ENCODE measurements at places on chromosomes 2 and 18.

DNA sequence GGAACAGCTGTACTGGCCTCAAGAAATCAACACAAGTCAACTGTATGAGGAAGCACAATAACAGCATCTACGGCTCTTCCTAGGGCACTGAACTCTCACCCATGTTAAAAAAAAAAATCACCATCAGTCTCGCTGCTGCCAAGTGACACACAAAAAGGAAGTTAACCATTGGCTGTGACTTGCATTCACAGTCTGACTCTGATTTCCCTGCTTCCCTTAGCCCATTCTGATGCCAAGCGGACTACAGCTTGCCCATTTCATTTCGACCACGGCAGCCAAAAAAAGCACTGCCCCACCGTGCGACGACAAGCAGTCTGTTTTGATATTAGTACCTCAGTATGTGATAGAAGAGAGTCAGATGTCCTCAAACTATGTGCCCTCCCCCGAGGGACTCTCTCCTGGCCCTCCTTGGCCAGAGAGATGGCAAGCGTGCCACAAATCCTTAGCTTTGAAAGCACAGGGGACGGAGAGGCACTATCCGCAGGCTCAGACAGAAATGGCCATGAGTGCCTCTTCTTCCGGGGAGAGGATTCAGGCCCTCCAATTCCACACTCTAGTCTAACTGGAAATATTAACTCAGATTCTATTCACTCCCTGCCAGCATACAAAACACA lies 250.0 kb downstream of the TCF4 start:
- peak; percentile 71 for DNase-seq

DNA sequence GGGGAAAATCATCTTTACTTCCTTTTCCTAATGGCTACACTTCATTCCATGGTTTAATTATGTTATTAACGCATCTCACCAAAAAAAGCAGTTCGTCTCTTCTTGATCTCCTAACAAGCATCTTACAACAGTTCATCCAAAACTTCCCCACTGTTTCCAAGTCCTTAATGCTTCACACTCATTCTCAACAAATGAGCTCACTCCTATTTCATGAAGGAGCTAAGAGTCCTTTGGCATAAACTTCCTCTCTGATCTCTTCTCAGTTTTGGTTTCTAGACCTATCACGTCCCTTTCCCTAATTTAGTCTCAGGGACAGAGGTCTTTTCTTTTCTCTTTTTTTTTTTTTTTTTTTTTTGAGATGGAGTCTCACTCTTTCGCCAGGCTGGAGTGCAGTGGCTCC lies 205.9 kb upstream of the SLC39A10 start:
- DNase-seq = no peak

DNA sequence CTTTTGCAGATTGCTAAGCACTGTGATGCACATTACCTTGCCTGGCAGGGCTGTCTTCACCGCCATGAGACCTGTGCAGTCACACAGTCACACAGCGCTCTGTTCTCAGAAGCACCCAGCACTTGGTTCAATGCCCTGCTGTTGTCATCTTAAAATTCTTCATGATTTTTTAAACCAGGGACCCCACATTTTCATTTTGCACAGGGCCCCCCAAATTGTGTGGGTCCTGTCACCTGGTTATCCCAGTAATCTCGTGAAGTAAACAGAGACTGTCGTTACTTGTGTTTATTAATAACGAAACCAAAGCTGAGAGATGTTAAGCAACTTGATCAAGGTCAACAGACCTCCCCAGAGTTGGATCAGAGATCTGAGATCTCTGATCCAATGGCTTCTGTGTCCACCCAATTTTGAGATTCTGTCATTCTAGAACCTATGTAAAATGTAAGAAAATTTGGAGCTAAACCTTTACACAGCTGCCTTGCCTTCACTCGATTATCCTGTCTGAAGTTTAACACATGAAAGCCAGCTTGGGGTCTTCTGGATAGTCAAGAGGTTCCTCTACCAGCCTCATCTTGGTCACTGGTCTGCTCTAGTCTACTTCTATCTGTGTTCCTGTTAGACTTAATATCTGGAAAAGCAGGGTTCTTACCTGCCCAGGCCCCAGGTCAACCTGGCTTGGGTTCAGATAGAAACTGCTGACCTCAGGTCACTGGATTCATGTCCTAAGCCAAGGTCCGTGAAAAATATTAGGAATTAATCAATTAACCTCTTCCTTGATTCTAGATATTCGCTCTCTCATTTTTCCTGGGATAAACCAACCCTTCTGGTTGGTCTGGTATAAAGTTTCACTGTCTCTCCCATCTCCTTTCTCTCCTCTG lies 13.7 kb upstream of the TTC39C start:
- DNase-seq = no peak

DNA sequence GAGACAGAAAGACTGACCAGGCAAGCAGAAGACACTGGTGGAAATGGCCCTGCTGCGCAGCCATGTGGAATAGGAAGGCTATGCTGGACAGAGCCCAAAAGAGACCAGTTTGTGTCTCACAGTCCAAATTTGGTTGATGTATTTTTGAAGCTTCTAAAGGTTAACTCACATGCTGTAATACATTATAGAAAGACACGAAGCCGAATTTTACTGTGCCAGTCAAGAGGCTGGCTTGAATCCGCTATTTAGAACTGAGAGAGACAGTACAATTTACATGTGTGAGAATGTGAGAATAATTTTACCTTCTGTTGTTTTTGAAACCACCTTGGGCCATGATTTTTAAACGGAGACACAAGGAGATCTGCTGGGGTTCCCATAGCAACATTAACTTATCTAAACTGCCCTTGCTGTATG lies 113.6 kb downstream of the METTL8 start:
- DNase-seq = no peak

DNA sequence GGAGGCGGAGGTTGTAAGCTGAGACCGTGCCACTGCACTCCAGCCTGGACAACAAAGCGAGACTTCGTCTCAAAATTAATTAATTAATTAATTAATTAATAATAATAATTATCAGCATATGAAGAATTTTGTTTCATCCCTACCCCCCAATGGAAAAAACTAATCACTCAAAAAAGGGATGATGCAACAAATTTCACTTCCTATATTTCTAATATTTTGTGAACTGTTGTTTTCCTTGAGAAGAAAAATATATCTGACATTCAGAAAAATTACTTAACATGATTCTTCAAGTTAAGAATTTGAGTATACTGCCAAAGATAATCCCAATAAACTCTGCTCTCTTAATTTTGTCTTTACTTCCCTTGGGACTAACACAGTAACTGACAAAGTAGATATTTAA lies 28.1 kb downstream of the EXOC6B start:
- DNase-seq = no peak

GRCh38 chr2:47008381-47009252 lies 93.0 kb upstream of the MCFD2 start:
- DNase-seq = no peak

DNA sequence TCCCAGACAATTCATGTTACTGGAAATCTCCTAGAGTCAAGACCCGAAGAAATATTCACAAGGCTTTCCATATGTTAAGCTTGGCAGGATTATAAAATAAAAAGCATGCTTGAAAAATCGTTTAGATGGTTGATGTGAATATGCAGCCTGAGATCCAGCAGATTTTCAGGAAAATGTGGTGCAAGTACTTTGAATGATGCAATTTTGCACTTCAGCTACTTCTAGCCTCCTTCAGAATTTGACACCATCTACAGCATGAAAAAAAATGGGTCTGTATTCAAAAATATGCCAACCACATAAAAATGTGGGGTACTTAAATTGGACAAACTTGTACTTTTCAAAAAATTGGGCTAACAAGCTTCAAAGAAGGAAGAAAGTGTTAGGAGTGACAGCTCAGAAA lies 340.6 kb upstream of the DCC start:
- DNase-seq = no peak

GRCh38 chr18:29449424-29449823 lies 1272.5 kb upstream of the CDH2 start:
- DNase-seq = no peak

DNA sequence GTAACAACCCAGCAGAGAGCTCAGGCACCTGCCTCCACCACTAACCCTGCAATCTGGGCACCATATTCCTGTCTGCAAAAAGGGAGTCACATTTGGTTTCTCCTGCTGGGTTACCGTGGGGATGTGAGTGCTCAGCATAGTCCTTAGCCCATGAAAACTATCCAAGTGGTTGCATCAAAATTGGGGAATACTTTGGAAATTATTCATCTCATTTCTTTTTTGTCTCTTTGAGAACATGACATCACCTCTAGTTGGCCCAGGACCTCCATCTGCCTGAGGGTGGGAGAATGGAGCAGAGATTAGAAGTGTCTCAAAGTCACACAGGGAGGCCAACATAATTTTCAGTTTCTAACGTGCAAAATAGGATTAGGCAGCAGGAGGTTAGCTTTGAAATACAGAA lies 19.3 kb upstream of the SPP2 start:
- DNase-seq = no peak

GRCh38 chr18:26487437-26487836 lies 60.9 kb downstream of the KCTD1 start:
- DNase-seq = no peak
